ENCODE measurements at places on chromosomes 5 and 9. TPM values are rescaled to one million over a fixed set of nuclear protein-coding genes. Genes with fewer than 3 reads are reported as not detected.

Gene NTRK2
- 23.2 TPM for total RNA-seq

Gene LCN9
- not detected for total RNA-seq

Gene MAMDC4
- total RNA-seq, result 0.26 TPM

Gene SUSD1
- 2.9 TPM for total RNA-seq

DNA sequence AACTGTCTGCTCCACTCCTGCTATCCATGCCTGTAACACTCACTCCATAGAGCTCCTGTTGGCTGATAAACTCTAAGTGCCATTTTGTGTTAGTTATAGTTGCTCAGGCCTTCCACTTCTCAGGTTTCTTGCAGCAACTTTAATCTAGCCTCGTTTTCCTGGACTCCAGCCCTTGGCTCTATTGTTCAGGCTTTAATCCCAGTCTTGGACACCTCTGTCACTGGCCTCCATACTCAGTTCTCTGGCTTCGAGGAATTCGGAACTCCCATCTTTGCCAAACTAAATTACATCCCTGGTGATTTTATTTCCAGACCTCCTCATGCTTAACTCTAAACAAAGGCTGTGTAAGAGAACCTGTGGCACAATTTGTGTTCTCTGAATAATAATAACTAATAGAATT is 39.8 kb downstream of the EMB start:
- H3K4me3 ChIP-seq, result no peak overlapping the region
- H3K27ac ChIP-seq, result no peak overlapping the region
- no peaks in the 10 kb centered on the region for H3K36me3 ChIP-seq
- no peak for DNase-seq
- no peaks in the 10 kb centered on the region for H3K27me3 ChIP-seq
